Hematopoietic multipotent progenitor cell treated with erythropoietin and hydrocortisone succinate and interleukin-3 and kit ligand, for 15 days (in vitro differentiated cells): ENCODE measurements at places on chromosomes 16 and 17.
A peak's percentile ranks its signal among the peaks of the same experiment; 100 is the strongest.

DNA sequence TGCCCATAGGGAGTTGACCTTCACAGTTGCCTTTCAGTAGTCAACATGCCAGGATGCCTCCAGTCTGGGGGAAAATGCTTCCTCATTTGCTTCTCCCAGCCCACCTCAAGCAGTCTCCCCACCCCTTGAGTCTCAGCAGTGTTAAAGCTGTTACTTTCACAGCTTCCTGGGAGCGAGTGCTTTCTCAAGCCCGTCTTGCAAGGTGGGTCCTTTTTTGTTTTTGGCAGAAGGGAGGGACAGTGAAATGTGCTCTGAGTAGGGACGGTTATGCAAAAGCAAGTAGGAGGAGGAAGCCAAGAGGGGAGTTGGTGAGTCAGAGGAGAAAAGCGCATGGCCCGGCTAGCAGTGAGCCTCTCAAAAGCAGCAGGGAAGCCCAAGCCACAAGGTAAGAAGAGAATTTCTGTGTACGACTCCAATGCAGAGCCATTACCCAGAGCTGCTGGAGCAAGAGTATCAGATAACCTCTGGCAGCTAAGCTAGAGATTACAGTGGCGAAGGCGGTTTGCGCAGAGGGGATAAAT, at the start of gene CHST4:
Gene CHST4 (plus strand): TSS at position 316 of the 521 bp plus-strand sequence. CDS start 10,252 bp downstream, outside the sequence.
- DNase-seq = no peak

DNA sequence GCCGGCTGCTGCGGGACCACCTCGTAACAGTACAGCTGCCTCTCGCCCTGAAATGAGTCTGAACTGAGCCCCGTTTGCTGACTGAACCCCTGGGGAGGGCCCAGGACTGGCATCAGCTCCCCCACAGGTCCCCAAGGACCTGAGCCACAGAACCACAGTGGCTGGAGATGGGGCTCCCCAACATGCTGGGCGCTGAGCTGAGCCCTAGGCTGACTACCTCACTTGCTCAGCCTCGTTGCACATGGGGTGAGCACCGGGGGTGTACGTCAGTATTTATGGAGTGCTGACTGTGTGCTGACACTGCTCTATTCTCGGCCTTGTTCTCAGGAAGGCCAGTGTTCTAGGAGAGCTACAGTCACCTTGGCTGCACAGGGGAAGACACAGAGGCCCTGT, 6.6 kb upstream of the VASN start:
- DNase-seq = no peak

DNA sequence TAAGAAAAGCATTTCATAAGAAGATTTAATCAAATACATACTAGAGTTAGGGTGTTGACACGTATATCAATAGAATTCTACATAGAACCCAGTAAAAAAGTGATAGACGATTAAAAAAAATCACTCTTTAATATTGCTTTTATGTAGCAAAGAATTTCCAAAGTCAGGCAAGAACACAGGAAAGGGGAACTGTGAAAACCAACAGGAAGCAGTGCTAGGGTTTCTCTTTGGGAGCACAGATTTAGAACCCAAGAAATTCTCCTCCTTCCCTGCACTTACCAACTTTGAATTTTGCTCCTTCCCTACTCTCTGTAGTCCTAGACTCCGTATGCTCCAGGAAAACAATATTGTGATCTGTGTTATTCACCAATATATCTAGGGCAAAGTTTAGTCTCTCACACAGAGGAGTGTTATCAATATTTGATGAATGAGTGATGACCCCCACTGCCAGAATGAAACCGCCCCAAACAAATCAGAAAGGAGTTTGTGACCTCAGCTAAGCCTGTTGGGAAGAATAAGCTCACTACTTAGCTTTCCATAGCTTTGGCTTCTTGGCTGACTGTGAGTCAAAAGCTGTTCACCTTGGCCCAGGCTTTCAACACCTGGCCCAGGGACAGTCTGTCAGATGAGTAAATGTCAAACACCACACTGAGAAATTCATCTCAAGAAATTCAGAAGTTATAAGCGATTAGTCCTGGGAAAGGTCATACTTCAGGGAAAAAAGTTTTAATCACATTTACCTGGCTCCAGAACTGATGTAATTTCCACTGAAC, 8.6 kb downstream of the RFWD3 start:
- no peak for DNase-seq

DNA sequence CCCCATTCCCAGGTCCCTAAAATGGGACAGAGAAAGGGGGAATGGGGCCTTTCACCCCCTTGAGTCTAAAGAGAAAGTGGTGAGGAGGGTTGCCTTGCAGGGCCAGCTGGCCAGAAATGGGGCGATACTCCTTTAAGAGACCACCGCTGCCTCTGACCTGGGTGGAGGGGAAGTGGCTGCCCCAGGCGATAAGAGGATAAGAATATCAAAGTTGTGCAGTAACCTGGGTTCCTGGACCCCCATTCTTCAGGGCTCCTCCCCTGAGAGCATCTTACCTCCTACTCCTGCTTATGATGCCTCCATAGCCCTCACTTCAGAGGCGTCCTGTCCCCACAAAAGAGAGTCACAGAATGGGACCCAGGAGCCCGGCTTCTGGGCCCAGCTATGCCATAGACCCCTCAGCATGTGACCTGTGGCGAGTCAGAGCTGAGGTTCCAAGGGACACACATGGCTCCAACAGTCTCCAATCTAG, 5.2 kb upstream of the TSPOAP1 start:
- DNase-seq = peak; percentile 23

GRCh38 chr17:7849130-7849750, 5.6 kb upstream of the TMEM88 start:
- DNase-seq = no peak

DNA sequence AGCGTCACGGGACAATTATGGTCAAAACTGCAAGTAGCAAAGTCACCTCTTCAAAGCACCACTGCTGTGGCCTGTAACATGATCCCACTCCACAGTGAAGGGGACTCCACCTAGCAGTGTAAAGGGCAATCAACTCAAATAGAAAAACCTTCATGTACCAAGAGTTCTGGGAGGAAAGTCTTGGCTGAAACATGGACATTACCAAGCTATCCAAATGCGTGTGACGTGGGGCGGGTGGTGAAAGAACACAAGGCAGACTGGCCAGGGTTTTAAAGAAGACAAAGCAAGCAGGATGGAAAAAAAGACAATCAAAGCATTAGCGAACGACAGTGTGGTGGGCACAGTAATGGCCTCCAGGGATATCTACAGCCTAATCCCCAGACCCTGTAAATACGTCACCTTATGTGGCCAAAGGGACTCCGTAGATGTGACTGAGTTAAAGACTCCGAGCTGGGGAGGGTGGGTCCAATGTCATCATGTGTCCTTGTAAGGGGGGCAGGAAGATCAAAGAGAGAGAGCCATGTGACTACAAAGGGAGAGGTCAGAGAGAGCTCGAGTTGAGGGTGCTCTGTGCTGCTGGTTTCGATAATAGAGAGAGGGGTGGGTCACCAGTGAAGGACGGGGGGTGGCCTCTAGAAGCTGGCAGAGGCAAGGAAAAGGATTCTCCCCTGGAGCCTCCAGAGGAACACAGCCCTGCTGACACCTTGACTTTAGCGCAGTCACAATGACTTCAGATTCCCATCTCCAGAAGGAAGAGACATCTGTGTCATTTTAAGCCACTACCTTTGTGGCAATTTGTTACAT, 6.0 kb downstream of the HSDL1 start:
- no peak for DNase-seq

DNA sequence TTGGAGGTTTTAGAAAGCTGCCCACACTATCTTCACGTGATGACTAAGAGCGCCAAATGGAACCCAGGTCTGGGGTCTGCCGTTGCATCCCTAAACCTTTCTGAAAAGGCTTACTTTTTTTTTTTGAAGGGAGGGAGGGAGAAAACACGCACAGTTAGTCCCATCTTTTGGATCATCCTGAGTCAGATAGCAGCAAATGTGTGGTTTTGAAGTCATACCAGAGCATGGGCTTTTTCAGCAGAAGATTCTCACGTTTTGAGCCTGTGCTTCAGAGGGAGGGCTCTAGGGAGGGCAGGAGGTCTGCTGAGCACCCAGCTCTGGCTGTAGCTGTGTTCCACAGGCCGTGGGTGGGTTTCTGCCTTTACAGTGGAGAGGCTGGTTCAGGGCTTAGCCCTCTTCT, 194.7 kb downstream of the SNX29 start:
- no peak for DNase-seq

- DNase-seq = no peak
Measured at GRCh38 chr16:69116256-69116875, 10.9 kb downstream of the HAS3 start.

GRCh38 chr17:19755392-19755791, 7.3 kb upstream of the ALDH3A1 start:
- DNase-seq = no peak

- DNase-seq = no peak
Measured at GRCh38 chr16:80027007-80027965, 426.7 kb upstream of the MAF start.

DNA sequence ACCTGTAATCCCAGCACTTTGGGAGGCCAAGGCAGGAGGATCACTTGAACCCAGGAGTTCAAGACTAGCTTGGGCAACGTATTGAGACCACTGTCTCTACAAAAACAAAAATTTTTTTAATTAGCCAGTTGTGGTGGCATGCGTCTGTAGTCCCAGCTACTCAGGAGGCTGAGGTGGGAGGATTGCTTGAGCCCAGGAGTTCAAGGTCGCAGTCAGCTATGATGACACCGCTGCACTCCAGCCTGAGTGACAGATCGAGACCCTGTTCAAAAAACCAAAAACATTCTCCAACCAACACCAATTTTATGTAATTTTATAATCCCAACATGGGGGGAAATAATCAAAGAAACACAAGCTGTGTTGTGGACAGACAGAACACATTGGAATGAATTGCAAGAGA, 54.6 kb upstream of the TNRC6A start:
- DNase-seq = no peak

DNA sequence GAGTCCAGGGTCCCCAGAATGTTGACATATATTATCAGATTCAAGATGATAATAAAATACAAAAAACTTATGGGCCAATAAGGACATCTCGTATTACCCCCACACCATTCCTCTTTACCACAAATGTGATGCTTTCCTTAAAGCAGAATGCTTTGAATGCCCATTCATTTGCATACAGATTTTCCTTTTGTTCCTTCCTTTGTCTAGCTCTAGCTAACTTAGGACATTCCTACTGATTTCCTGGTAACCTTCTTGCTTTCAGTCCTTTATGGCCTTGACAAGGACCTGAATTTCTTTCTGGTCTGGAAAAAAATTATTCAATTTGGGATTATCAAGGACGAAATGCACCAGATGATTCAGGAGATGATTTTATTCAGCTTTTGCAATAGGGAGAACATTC, 304.0 kb downstream of the TMEM114 start:
- DNase-seq = no peak

- DNase-seq = no peak
Measured at GRCh38 chr16:69680358-69680757, 46.0 kb downstream of the NQO1 start.

GRCh38 chr17:40561294-40561870, 3.9 kb downstream of the CCR7 start:
- no peak for DNase-seq

DNA sequence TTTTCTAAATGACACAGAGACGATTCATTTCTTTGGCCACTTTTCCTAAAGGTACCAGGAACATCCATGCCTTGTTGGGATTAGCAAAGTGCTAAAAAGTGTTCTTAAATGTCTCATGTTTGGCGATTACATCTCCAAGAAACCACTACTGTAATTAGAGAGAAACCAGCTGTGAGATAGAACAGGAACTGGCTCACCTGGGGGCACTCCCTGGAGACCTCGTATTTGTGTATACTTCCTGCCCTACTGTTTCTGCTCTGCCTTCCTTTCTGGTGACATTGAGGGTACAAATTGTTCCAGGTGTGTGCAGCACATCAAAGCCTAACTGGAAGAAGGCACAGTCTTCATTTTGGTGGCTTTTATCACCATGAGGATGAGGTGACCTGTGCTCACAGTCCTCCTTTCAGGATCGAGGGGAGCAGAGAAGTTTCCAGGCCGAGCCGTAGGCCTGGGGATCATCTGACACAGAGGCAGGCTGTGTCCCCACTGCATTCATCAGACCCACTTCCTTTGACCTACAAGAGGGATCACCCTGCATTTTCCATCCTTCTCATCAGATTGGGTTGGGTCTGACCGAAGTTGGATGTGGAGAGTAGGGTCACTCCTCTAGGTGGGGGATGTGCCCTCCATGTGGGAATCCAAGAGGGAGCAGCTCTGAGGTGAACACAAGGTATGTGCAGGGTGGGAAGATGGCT, 23.7 kb downstream of the CCL4 start:
- DNase-seq = no peak
